Hematopoietic multipotent progenitor cell treated with erythropoietin and hydrocortisone succinate and interleukin-3 and kit ligand, for 17 days (in vitro differentiated cells): ENCODE measurements at places on chromosomes 3 and 15.

- DNase-seq, result no peak
Measured at GRCh38 chr15:34059946-34060345, 20.9 kb upstream of the AVEN start.

GRCh38 chr3:72288955-72289691 lies 504.2 kb upstream of the PROK2 start:
- peak; percentile 94 for DNase-seq

GRCh38 chr15:44441095-44441501 lies 13.7 kb downstream of the CTDSPL2 start:
- DNase-seq, result no peak

GRCh38 chr3:46561951-46562350 lies 4.2 kb downstream of the LRRC2 start:
- peak; percentile 44 for DNase-seq

DNA sequence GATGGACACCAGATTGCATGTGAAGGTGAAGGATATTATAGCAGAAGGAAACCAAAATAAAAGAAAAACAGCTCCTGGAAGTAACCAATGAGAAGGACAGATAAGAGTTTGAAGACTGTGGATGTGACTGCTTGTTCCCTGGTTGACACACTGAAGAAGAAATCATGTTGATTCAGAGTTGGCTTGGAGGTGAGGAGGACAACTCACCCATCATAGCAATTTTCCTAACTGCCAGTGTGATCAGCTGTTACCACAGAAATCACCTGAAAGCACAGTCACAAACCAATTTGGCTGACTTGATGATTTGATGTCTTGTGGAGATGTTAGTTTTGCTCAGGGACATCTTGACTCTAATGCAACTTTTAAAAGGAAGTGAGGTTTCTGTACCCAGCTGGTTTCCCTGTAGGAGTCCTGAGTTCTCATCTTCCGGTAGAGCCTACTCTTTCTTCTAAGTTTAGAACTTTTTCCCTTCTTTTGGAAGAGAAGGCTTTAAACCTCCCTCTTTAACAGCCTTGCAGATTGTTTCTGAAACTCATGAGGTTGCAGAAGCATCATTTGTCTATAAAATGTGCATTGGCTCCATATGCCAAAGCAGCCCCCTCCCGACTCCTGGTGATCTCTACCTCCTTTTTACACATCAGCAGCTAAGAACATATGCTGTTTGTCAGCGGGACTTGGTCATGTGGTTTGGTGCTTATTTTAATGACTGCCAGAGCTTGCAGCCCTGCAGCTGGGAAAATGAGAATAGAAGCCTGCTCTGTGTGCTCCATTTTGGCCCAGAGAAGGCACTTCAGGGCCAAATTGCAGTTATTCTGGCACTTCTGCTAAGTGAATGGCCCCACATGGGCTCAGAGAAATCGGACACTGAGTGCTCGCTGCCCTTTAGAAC lies 10.3 kb downstream of the ATG7 start:
- DNase-seq, result no peak

- DNase-seq, result no peak
Measured at GRCh38 chr3:41000471-41000870, 198.8 kb upstream of the CTNNB1 start.

GRCh38 chr3:187745201-187746058 lies at the start of gene BCL6:
Gene BCL6 (minus strand): TSS chr3:187745468. CDS start chr3:187733693, 11,775 bp downstream.
- peak; percentile 98 for DNase-seq

- no peak for DNase-seq
Measured at GRCh38 chr15:81061490-81062253, 60.9 kb downstream of the TLNRD1 start.

DNA sequence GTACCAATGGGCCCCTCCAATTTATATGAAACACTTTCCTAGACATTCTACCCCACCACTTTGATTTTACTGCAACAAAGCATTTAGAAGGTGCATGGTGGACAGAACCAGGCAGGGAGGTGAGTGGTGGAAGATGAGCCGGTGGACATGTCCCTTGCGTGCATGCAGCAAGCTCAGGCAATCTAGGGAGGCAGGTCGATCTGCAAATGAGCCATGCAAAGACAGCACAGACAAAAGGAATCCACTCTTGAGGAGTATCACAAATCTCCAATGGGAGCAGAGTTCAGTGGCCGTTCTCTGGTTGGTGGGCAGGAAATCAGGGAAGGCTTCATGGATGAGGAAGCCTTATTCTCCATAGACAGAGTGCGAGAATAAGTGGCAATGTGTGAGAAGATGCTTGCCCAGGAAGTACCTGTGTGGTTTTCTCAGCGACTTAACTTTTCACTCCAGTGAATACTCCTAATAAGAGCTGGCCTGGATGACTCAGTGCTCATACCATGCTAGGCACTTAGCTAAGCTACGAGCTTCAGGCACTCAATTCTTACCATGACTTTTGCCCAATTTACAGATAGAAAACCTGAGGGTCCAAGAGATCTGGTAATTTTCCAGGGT lies 152.5 kb downstream of the FOXP1 start:
- DNase-seq, result no peak

DNA sequence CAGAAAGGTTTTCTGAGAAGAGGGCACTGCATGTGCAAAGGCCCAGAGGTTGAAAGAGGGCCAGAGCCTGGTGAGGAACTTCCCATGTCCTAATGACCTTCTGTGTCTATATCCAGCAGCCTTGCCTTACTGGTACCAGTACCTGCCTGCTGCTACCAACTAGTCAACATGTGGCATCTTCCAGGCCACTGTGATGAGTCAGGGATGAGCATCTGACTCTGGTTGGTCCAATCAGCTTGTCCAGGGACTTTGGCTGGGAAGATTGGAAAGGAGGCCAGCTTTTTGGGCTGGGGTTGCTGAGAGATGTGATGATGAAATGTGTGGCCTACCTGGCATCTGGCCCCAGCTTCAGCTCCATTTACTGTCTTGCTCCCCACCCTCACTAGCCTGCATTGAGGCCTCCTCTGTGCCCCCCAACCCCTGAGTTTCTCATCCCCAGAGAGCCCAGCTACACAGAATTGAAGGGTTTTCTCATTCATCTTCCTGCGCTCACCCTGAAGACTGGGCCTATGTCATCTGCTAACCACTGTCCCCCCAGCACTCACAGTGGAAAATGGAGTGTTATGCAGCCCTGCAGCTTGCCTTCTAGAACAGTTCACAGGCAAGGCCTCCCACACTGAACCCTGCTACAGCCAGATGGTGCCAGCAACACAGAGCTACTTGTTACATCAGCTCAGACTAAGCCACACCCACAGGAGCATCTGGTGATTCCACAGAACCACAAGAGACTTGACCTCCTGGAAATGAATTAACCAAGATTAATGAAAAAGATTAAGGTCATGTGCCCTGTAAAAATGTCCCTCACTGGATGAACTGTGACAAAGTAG lies 1.3 kb upstream of the TWF2 start:
- DNase-seq, result peak; percentile 69

GRCh38 chr3:47228088-47228487 lies 54.5 kb downstream of the KIF9 start:
- no peak for DNase-seq

DNA sequence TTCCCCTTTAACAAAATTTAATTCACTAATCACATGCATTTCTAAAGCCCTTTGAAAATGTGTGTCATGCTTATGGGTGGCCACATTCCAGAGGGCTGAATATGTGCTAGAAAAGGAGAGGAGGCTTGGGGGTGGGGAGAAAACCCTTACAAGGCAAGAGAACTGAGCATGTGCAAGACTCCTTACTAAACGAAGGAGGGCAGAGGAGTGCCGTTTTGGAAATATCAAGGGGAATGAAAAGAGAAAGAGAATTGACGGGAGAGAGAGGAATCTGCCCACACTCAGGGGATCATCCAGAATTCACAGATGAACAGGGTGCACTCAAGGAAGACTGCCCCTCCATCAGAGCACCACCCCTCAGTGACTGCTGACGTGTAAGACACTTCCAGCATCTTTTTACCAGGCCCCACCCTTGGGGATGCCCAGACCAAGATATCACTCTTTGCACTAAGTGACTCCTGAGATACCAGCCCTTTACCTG lies 37.9 kb upstream of the TSC22D2 start:
- no peak for DNase-seq

DNA sequence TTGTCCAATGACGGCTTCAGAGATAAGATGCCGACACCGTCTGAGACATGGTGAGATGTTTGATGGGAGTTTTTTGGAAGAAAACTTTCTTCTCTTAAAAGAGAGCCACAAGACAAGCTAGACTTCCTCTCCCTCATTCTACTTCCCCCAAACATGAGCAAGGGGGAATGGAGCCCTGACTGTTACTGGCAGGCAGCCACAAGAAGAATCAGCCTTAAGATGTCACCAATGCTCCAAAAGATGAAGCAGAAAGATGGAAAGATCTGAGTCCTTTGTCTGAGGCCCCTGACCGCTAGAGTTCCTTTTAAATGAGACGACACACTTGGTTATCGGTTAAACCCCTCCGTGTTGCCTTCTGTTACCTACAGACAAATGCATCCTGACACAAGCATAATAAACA lies 108.7 kb downstream of the ST8SIA2 start:
- no peak for DNase-seq

GRCh38 chr3:31937225-31937624 lies 43.8 kb downstream of the OSBPL10 start:
- no peak for DNase-seq

DNA sequence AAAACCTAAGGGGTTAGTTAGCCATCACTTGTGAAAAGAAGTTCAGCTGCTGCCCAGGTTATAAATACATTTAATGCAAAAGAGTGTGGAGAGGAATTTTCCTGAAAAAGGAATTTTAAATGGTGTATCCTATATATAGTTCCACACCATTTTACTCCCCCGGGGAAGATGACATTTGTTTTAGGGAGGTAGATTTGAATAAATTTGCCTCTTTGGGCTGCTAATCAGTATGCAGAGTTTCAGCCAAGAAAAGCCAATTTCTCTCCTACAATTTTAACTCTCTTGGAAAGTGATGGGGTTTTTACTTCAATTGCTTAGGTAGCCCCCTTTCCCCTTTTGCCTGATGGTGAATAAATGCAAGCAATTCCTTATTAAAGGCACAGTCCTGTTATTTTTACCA lies 161.2 kb downstream of the OTOL1 start:
- no peak for DNase-seq

- DNase-seq, result no peak
Measured at GRCh38 chr3:5239602-5240001, 52.1 kb downstream of the EDEM1 start.

- DNase-seq, result no peak
Measured at GRCh38 chr3:156681002-156681401, 6.6 kb downstream of the TIPARP start.

DNA sequence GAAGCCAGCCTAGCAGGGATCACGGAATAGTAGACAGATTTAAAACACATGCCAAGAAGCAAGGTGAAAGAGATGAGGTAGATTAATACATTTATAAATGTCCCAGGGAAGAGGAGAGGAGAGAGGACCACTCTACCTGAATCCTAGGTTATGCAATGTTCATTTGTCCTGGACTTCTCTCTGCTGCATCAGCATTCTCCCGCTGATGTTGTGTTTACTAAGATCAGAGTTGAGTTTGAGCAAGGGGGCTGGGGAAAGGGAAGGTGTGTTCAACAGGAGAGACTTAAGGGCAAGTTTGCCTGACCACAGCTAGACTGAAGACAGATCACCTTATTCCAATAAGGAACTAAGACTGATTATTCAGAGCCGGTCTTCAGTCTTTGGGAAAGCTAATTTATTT lies 1.1 kb upstream of the KPNA1 start:
- DNase-seq, result no peak

GRCh38 chr3:52091586-52092270 lies 35.4 kb upstream of the DUSP7 start:
- DNase-seq, result no peak

DNA sequence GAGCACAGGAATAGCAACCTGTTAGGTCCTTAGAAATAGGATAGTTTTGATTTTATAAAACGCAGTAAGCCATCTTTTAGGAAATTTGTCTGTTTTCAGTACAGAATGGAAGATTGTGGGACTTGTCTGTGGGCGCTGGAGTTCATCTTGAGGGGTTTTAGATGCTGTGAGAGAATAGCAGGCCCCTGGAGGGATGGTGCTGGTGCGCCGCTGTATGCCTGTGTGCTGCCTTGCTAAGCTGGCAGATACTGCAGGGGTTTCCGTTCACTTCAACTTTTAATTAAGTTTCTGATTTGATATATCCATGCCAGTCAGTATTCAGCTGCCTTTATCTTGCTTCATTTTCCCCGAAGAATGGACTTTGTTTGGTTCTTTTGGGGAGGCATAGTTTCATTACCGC lies 4.2 kb downstream of the CACNA2D3 start:
- DNase-seq, result no peak

DNA sequence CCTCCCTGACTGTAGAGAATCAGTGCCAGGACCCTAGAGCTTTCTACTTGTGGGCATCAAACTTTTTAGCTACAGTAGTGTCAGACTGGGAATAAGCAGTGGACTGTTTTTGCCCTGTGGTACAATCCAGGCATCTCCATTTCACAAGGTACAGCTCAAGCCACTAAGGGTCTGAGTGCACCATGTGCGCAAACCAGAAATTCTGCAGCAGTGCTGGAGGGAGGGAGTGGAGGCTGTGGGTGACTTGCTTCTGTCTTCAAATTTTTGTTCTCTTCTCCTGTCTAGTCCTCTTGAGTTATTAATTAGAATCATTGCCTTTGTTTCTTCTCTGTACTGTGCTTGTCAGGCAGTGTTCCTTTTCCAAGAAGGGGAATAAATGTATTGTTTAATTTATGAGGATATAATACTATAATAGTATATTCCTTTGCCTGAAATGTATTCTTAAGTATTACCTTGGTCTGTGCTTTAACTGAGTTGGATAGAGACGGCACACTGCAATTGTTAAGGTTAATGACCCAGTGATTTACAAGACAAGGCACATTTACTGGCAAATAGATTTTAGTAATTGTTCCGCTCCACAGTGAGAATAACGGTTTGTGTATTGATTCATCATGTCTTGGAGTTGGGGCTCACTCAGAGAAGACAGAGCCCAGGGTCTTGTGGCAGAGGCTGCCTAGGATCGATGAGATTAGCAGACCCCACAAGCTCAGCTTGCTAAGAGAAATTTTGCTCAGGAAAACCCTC lies 390.6 kb upstream of the CFAP20DC start:
- DNase-seq, result no peak

- peak; percentile 43 for DNase-seq
Measured at GRCh38 chr3:46947981-46948791, 28.4 kb downstream of the CCDC12 start.

GRCh38 chr3:98977520-98977919 lies 76.0 kb upstream of the DCBLD2 start:
- no peak for DNase-seq

- DNase-seq, result no peak
Measured at GRCh38 chr3:126304291-126304690, 52.9 kb downstream of the KLF15 start.
